GM23338 (cell line): ENCODE measurements at places on chromosomes 3 and 15.

GRCh38 chr3:48077815-48078214 lies 61.6 kb upstream of the MAP4 start:
- DNase-seq, result no peak

- DNase-seq, result peak; percentile 3
Measured at GRCh38 chr3:96416549-96417255, 397.7 kb upstream of the EPHA6 start.

DNA sequence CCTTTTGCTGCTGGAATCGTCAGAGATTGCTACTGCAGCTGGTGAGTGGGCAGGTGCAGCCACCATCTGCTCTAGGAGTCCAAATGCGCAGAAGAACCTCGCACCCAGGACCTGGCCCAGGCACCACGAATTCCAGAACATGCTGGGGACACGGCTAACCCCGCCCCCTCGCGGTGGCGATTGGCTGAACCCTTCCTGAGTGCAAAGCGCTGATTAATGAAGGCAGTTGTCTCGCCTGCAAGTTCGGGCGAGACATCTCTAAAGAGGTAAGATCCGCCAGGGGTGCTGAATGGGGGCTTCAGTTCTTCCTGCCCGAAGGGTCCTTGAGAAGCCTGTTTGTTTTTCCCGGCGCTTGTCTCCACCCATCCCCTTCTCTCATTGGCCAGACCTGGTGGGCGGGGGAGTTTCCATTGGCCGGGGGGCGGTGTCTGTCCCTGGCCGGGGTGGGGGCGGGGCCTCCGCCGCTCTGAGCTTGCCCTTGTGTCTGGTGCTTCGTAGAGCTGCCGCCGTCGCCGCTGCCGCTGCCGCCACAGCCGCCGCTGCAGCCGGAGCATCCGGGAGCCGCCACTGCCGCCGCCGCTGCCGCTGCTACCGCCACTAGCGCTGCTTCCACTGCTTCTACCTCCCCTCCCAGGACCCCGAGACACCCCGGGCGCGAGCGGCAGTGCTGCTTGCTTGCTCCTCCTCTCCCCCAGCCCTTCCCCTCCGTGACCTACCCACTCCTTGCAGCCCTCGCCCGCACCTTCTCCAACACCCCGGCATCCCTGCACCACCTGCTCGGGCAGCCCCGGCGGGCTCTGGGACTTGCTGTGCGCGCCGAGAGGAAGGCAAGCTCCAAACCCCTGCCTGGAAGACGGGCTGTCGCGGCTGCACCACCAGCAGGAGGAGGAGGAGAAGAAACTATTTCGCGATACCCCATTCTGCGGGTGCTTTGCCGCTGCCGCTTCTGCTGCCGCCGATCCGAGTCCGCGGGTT lies at the start of gene CADM2:
Gene CADM2 (plus strand): TSS at position 495 of the 975 bp plus-strand sequence.
- DNase-seq, result peak; percentile 99

DNA sequence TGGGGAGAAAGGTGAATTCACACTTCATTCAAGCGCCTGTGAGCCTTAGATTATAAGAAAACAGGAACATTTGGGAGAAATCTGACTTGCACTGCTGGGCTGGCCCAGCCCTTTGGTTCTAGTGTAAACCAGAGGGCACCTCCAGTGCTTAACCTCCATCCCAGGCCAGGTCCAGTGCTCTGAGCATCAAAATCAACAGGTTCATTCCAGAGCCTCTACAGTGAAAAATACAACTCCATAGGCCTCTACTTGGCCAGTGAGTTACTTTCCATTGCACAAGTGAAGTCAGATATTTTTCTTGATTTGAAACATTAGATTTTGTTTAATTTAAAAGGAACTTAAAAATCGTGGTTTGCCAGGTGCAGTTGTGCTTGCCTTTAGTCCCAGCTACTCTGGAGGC lies 3.0 kb downstream of the SNUPN start:
- DNase-seq, result no peak

DNA sequence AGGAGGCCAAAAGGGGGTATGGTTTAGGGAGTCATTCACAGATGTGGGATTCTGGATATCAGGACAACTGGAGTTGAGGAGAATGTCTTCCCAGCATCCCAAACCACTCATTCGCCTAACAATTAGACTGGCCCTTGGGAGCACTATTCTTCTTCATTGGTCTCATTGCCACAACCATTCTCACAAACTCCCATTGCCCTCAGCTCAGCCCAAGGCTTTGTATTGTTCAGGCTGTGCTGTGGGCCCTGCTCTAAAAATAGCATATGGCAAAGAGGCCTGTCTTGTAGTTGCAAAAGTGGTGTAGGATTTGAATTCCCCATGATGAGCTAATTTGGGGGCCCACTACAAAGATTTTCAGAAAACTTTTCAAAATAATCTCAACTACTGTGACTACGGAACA lies 6.3 kb upstream of the ADAMTS9 start:
- DNase-seq, result no peak

- DNase-seq, result no peak
Measured at GRCh38 chr15:28219116-28219515, 102.9 kb downstream of the HERC2 start.

GRCh38 chr15:80912673-80913072 lies 76.9 kb downstream of the MESD start:
- no peak for DNase-seq

- DNase-seq, result peak; percentile 92
Measured at GRCh38 chr3:84836961-84837360, 121.8 kb upstream of the CADM2 start.

- DNase-seq, result no peak
Measured at GRCh38 chr3:101646726-101647125, 30.2 kb downstream of the ZBTB11 start.

GRCh38 chr3:58798312-58798711 lies 131.7 kb upstream of the FAM3D start:
- DNase-seq, result no peak

DNA sequence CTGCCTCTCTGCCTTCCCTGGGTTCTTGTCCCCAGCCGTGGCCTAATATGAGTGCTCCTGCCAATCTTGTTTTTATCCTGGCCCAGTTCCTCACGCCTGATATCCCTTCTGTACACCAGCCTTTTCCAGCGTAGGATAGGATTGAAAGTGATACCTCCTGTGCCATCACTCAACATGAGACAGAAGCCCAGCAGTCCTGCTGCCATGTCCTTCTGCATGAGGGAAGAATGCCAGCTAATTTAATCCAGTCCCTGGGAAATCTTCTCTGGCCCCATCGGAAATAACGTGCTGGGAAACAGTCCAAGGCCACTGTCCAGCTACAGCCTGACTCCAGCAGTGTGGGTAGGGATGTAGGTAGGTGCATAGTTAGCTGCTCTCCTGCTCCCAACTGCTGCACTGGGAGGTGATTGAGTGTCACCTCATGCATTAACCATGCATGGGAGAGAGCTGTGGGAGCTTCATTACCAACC lies 92.0 kb upstream of the TPM1 start:
- DNase-seq, result no peak

- no peak for DNase-seq
Measured at GRCh38 chr15:62877276-62877857, 165.2 kb upstream of the TPM1 start.

GRCh38 chr3:23421811-23422516 lies 218.8 kb downstream of the UBE2E2 start:
- no peak for DNase-seq

GRCh38 chr15:66646799-66647198 lies 55.2 kb upstream of the SMAD6 start:
- no peak for DNase-seq

- no peak for DNase-seq
Measured at GRCh38 chr15:78206326-78207109, 27.8 kb downstream of the ACSBG1 start.
